NCI-H1105 (cell line): ENCODE measurements at places on chromosomes 4 and X.

DNA sequence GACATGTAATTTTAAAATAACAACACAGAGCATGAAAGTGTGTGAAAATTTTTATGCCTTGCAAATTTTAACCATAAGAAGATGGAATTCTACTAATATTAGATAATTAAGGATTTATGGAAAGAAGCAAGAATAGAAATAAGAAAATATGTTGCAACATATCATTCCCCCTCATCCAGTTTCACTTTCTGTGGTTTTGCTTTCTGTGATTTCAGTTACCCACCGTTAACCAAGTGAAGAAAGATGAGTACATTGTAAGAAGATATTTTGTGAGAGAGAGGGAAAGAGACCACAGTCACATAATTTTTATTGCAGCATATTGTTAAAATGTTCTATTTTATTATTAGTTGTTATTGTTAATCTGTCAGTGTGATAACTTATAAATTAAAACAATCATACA lies 77.9 kb downstream of the ADAM29 start:
- no peak for DNase-seq

DNA sequence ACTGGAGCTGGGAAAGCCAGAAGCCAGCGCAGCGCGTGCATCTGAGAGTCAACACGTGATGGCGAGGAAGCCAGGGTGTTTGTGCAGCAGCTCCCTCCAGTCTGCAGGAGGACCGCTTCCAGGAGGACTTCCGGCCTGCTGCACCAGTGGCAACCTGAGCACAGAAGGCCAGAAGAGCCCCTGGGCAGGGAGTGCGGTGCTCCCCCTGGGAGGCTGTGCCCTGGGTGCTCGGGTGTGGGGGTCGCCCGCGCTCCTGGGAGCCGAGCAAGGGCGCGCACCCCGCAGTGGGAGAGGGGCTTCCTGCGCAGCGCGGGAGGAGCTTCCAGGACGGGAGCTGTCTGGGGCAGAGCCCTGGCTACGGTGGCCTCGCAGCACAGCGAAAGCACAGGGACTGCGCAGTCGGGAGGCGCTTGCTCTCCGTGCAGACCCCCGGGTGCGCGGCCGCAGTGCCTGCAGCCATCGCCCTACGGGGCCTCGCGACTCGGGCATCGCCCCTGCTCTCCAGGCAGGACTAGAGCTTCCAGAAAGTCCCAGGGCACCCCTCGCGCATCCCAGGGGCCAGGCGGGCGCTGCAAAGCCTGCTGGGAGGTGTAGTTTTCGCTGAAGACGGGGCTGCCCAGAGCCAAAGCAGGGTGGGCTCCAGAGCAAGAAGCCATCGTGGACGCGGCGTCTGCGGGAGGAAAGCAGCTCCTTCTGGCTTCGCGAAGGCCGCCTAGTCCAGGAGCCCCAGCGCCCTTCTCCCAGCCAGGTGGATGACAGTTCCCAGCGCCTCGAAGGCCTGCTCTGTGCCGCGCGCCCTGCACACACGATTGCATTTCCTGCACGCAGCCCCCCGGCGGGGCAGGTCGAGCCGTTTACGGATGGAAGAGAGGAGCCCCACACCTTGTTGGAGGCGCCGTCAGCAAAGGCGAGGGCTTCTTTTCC lies 24.1 kb upstream of the WFS1 start:
- no peak for DNase-seq

DNA sequence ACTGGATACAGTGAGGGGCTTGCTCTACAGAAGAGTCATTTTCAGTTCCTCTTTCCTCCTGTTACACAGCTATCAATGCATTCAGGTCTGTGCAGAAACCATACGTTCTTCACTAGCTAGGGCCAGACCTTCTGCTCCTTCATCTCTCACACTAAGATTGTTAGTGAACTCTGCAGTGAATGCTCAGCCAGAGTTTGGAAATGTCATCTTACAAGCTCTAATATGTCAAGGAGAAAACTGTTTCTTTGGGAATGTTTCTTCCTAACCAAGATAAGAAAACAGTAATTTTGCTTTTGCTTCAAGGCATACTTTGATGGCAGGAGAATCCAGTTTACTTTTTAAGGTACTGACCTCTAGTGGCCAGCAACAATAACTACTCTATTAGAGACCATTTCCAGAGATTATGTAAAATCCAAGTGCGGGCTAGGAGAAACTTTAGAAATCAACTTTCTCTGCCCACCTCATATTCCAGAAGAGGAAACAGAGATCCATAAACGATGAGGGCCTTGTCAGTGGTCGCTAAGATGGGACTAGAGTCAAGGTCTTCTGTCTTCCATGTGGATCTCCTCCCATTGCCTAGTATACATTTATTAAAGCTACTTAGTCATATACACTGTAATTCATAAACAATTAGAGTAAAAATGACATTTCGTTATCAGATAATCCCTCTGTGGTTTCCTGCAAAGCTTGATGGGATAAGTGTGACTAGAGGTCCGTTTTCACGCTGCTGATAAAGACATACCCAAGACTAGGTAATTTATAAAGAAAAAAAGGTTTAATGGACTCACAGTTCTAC lies 12.1 kb upstream of the CC2D2A start:
- DNase-seq = peak; percentile 12

DNA sequence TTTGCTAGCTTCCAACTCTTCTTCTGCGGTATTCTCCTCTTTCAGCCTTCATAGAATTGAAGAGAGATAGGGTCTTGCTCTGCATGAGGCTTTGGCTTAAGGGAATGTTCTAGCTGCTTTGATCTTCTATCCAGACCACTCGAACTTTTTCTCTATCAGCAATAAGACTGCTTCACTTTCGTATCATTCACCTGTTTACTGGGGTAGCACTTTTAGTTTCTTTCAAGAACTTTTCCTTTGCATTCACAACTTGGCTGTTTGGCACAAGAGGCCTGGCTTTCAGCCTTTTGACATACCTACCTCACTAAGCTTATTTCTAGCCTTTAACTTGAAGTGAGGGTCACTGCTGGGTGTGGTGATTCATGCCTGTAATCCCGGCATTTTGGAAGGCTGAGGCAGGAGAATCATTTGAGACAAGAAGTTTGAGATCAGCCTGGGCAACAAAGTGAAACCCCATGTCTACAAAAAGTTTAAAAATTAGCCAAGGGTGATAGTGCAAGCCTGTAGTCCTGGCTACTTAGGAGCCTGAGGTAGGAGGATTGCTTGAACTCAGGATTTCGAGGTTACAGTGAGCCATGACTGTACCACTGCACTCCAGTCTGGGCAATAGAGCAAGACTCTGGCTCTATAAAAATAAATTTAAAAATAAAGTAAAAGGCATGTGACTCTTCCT lies 47.1 kb upstream of the HPGDS start:
- no peak for DNase-seq

DNA sequence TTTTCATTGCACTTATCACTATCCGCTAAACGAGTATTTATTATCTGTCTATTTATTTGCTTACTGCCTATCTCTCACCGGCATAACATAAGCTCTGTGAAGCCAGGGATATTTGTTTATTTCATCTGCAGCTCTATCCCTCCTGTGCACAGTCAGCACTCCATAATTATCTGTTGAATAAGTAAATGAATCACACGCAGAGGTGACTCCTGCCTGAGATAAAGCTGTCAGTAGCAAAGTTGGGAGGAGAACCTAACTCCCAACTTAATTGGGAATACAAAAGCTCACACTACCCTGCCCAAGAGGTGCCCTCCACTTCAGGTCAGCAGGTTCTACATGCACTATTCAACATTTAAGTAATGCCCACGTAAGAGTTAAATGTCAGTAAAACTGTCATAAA lies 85.7 kb downstream of the CORIN start:
- no peak for DNase-seq

DNA sequence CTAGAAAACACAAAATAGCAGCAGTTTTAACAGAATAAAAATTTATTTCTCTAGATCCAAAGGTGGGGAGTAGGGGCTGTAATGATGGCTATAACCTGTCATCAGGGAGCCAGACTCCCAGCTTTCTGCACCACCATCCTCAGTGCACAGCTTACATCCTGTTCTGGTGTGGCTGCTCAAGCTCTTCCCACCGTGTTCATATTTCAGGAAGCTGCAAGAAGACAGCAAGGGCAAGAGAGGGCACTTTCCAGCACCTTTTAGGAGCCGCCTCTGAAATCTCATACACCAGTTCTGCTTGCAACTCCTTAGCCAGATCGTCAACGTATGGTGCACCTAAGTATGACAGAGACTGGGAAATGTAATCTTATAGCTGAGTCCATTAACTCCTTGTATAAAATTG lies 253.7 kb downstream of the CENPC start:
- DNase-seq = no peak

- DNase-seq = peak; percentile 50
Measured at GRCh38 chr4:77818073-77818601, 1.0 kb downstream of the CNOT6L start.

DNA sequence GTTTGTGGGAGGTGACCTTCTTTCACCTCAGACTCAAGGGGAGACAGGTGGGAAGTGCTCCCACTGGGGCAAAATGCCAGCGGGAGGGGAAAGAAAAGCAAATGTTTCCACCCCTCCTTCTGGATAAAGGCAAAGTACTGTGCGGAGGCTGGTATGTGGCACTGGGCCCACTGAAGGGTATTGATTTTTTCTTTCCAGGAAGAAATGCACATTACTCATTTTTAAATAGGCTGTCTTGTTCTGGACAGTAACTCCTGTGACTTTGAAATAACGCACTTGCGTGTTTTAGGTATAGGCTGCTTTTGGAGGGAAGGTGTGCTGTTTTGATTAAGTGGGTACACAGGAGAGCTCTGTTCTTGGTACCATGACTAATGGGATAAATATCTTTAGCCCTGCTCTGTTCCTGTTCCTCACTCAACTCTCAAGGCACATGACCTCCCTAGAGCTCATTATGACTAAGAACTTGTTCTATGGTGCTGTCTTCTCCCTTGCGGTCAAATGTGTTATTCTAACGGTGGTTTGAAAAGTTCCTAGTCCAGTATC lies 40.7 kb upstream of the MBTPS2 start:
- DNase-seq = peak; percentile 60

DNA sequence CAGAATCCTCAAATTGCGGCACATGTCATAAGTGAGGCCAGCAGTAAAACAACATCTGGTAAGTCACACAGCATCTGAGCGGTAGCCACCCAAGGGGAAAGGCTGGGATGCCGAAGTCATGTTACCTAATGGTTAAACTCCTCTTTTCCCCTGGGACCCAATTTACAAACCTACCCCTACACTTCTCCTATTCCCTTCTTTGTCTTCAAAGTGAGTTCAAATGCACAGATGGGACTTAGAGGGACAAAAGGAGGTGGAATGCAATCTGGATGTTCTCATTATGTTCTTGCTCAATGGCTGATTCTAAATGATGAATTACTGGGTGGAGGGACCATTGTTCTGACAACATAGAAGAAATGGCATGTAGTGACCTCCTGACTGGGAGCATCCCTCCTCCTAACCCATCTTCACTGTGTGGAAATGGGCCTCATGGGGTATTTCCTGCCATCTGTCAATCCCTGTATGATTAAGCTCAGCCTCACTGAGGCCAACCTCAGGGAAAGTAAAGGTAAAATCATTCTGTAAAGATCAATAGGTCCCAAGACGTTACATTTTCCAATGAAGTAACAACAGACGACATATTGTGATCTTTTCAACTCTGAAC lies 8.5 kb downstream of the CD40LG start:
- no peak for DNase-seq

DNA sequence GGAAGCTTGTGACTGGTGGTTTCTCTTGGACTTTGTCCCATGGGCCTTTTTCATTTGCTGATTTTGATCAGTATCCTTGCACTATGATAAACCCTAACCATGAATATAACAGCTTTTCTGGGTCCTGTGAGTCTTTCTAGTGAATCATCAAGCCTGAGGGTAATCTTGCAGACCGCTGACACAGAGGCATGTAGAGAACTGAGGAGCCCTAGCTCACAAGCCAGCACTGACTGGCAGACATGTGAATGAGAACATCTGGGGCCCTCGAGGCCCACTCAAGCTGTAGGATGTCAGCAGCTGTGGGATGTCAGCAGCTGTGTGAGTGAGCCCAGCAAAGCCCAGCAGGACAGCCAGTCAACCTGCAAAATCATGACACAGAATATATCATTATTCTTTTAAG lies 36.7 kb downstream of the HMGB3 start:
- DNase-seq = no peak

DNA sequence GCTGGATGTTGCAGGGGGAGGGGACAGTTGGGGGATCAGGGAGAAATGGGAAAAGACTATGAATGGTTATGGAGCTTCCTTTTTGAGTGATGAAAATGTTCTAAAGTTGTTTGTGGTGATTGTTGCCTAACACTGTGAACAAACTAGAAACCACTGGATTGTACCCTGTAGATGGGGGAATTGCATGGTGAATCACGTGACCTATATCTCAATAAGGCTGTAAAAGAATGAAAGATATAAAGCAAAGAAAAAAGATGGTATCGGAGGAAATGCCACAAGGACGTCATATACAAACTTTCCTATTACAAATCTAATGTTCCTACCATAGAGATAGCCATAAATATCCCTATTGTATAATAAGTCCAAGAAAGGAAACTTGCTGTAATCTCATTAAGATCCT lies 20.6 kb upstream of the CT55 start:
- DNase-seq = no peak

DNA sequence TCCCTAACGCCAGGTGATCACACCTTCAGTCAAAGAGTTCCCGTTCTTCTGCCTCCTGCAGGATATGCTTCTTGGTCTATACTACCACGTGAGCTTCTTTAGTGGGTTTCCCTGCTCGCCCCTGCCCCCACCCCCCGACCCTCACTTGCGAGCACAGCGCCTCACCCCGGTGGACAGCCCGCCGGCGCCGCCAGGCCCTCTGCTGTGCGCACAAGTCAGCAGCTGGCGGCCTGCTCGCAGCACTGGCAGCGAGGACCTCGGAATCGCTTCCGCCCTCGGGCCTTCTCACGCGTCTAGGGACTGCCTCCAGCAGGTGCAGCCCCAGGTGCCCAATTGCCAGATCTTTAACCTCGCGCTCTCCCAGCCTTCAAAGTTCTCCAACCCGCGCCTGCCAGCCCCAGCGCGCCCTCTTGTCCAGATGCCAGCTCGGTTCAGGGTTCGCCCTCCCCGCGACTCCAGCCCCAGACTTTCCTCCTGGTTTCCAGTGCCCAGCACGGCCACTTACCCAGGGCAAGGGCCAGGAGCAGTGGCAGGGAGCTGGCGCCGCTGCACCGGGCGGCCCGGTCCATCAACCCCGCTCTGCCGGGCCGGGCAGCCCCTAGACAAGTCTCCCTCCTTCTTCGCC lies 454 bp downstream of the BTC start:
- peak; percentile 55 for DNase-seq

GRCh38 chrX:14039344-14039743 lies 9.7 kb upstream of the GEMIN8 start:
- DNase-seq = peak; percentile 5

GRCh38 chr4:169164669-169165415 lies 105.9 kb downstream of the SH3RF1 start:
- no peak for DNase-seq
